ENCODE measurements at places on chromosomes 12 and 14.

GRCh38 chr14:30648471-30648870 is 26.4 kb downstream of the SCFD1 start:
- no peak for DNase-seq

GRCh38 chr12:99282086-99282485 is 365.5 kb upstream of the GARIN6 start:
- DNase-seq, result no peak

DNA sequence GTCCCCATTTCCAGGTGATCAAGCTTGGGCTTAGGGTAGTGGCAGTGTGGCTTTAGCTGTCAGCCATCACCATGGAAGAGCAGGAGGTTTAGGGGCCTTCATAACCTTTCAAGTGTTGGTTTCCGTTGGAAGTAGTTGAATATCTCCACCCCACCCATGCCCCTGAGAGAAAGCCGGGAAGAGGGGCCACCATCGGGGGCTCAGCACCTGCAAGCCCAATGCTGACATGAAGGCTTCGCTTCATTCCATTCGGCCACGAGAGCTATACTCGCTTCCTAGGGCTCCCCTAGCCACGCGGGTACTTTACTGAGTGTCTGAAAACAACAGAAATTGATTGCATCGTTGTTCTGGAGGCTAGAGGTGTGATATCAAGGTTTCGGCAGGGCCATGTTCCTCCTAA is 234.8 kb downstream of the ZFP36L1 start:
- DNase-seq, result no peak

DNA sequence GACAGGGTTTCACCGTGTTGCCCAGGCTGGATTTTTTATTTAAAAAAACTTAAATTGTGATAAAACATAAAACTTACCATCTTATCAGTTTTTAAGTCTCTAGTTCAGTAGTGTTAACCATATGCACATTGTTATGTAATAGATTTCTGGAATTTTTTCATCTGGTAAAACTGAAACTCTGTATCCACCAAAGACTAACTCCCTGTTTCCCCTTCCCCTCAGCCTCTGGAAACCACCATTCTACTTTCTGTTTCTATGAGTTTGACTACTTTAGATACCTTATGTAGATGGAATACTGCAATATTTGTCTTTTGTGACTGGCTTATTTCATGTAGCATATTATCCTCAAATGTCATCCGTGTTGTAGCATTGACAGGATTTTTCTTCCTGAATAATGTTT is 12.8 kb upstream of the PLEKHG3 start:
- no peak for DNase-seq

DNA sequence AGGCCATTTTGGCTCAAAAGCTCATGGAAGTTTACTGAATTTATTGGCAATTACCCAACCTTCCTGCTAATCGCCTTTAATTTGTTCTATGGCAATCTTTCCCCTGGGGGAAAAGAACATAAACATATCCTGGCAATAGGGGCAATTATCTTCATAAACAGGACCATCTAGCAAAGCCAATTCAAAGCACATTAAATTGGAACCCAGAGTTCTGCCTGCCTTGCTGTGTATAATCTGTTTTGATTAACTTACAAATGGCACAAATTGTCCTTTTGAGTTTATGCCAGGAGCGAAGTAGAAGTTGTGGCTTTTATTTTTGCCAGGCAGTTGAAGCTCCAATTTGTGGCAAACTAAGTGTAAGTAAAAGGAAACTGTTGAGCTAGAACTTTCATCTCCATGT is 68.6 kb downstream of the C12orf50 start:
- no peak for DNase-seq

All from GM03348 (cell line).